ENCODE measurements at places on chromosomes 16 and 17. TPM values are rescaled to one million over a fixed set of nuclear protein-coding genes. Genes with fewer than 3 reads are reported as not detected.

The PIK3R6 gene
- total RNA-seq, result 1.2 TPM

- DNase-seq, result no peak
Measured at GRCh38 chr16:30581457-30581856, 4.0 kb downstream of the ZNF785 start.

GRCh38 chr17:1186214-1186820 lies 6.5 kb upstream of the ABR start:
- DNase-seq, result no peak

GRCh38 chr16:14527411-14528044 lies 102.5 kb downstream of the PARN start:
- DNase-seq, result no peak

DNA sequence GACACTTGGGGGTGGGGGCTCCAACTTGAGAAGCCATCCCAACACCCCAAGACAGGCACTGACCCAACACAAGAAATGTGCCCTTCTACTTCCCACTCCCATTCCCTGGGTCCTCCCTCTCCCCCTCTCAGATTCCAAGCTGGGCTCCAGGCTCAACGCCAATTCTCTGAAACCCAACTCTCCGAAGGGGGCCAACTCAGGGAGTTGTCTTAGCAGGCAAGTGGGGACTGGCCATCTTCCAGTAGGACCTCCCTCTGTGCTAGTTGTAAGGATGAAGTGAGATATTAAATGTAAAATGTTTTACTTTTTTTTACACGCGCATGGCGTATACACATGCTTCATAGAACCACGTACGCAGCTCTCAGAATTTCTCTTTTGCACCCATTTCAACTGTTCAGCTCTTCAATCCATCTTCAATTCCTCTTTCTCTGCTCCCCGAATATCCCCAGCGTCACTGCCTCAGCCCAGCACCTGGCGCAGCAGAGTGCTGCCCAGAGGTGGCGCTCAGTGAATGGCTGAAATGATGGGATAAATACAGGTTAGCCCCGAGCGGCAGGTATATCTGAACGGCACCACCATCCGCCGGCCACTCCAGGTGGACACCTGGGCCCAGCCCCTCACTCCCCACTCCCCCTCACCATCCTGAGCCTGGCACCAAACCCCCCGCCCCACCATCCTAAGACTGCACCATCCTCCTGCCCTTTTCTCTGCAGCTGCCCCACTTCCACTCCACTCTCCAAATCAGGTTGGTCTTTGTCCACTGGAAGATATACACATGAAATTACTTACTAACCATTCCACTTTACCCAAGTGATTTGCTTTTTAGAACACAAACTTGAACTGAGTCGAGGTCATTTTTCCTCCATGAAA lies 43.9 kb upstream of the TNRC6C start:
- no peak for DNase-seq

GRCh38 chr16:12245921-12246720 lies 269.6 kb downstream of the SNX29 start:
- no peak for DNase-seq

DNA sequence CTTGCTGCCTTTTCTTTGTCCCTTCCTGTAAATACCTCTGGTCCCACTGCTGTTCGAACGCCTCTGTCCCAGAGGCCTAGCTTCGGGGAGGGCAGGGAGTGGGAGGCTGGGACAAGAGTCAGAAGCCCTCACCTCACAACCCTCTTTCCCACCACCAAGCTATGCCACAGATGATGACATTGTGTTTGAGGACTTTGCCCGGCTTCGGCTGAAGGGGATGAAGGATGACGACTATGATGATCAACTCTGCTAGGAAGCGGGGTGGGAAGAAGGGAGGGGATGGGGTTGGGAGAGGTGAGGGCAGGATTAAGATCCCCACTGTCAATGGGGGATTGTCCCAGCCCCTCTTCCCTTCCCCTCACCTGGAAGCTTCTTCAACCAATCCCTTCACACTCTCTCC lies 10.4 kb downstream of the ARRB2 start:
- no peak for DNase-seq

DNA sequence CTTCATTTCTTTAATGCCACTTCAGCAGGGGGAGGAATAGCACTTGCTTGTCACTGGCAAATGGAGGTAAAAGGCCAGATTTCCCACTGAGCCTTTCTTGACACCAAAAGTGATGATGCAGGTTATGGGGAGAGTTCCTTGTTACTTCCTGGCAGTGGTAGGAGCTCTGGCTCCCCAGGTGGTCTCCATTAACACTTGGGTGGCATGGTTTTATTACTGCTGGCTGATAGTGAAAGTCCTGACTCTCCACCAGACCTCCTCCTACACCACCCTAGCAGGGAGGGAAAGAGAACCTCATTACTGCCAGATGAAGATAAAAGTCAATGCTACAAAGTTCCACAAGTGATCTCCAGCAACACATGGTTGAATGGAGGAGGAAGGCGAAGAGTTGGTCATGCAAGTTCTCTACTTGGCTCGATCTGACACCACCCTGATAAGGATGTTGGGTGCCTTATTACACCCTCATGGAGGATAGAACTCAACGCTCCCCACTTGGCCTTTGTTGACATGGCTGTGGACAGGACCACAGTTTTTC lies 152.7 kb upstream of the GNAO1 start:
- DNase-seq, result no peak

Measured in glomerular endothelial cell (primary cell).